ENCODE measurements at places on chromosomes 5 and 9.

DNA sequence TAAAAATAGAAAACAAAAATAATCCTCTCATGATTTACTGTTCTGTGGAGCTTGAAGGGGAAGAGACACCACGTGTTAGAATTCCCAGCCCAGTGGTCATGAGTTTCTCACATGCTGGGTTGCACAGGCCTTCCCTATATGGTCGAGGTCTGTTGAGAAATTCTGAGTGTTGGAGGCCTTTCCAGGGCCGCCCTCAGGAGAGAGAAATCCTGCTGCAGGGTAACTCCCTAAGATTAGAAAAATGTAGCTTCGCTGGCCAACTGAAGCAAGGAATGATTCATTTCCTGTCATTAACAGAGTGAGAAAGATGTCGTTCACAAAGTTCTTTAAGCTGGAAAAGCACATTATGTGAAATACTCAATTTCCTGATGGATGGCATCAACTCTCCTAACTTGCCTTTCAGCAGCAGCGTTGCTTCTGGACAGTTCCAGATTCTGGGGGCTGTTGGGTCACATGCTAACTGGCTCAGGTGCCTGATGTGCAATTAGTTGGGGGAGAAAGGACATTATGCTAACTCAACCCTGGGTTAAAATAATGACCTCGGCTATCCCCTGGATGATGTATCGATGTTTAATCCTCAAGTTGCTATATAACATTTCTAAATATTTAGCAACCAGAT lies 104.8 kb upstream of the CD180 start:
- no peak for DNase-seq

DNA sequence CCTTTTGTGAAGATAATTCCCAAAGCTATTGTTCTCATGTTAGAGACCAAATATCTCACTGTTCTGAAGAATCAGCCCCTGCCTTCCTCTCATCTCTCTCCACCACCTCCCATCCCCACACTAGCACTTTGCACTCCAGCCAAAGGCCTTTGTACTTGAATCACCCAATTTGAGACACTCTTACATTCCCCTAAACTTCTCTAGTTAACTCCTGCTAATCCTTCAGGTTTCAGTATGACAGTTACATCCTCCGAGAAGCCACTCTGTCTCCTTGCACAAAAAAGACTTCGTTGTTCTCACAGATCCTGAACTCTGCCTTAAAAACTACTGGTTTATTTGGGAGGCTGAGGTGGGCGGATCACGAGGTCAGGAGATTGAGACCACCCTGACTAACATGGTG lies 227.5 kb downstream of the PIK3R1 start:
- DNase-seq: no peak

DNA sequence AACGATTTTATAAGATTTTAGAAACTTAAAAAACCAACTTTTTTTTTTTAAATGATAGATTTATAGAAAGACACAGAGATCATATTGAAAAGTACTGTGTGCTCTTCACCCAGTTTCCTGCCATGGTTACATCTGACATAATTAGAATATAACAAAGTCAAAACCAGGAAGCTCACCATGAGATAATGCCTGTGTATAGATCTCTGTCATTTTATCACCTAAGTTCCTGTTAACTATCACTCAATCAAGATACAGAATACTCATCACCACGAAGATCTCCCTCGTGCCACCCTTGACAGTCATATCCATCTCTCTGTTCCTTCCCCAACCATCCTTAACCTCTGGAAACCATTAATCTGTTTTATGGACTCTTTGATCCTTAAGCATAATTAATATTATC lies 39.1 kb downstream of the POC5 start:
- no peak for DNase-seq

- peak; percentile 54 for DNase-seq
These were observed 189.0 kb downstream of the PALM2AKAP2 start for GRCh38 chr9:109969011-109969410.

GRCh38 chr5:50969151-50970031 lies 303.0 kb downstream of the PARP8 start:
- no peak for DNase-seq

DNA sequence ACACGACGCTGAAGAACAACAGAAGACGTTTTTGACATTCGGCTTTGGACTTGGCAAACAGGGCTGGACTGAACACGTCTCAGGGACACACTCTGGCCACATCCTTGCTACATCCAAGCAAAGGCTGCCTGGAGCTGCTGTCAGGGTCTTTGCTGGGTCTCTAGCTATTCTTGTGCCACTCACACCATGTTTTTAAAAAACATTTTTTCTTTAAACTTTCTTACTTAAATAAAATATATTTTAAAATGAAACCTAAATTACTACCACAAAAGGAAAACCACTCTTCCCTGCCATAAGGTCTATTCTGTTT lies 128.3 kb upstream of the PHYKPL start:
- no peak for DNase-seq

- peak; percentile 15 for DNase-seq
These were observed 971 bp downstream of the TMEM267 start for GRCh38 chr5:43482490-43483297.

DNA sequence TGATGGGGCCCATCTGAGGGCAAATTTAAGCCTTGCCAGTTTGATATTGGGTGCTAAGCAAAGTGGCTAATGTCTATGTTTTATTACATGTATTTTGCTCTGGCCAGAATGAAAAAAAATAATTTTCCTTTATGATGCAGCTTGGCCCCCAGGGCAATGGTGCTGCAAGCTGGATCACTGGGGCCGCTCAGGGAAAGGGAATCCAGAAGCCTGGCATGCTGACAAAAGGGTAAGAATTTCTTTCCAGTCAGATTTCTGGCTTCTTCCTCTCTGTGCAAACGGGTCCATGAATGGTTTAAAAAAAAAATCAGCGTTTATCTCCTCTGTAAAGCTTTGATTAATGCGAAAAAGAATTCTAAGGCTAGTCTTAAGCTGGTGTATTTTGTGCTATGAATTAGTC lies 138.4 kb downstream of the MAPKAP1 start:
- no peak for DNase-seq

DNA sequence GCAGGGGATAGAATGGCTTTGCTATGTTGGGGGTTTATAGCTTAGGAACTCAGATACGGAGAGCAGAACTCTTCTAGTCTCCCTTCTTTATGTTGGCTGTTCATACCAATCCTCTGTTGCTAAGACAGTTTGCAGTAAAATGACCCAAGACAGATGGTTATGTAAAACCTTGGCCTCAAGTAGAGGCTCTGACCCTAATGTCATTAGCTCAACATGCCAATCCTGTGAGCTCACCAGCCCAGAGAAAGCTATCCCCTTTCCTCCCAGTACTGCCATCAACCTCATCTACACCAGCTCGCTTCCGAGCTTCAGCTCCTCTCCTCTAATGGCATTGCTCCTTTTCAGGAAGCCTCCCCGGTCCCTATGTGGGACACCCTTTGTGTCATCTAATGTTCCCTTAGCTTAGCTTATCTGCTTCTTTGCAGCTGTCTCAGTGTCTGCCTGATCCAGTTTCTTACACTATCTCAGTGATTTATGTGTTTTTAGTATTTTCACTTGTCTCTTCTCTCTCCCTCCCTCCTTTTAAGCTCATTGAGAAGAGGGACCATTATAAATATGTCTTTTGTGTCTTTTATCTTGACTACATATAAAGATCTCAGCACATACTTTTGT lies 281.3 kb upstream of the CLINT1 start:
- no peak for DNase-seq

DNA sequence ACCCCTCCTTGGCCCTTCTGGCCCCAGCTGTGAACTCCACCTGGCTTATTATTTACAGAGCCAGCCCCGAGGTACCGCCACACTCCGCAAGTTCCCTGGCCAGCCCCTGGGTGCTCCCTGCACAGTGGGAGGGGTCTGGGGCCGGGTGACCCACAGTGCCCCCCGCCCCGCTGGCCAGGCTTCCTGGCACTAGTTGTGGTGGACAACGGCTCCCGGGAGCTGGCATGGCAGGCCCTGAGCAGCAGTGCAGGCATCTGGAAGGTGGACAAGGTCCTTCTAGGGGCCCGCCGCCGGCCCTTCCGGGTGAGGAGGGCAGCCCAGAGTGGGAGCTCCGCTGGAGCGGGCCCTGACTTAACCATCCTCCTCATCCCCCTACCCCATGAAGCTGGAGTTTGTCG lies 3.9 kb downstream of the MAMDC4 start:
- no peak for DNase-seq

- no peak for DNase-seq
These were observed 84.5 kb downstream of the FBXL7 start for GRCh38 chr5:15584528-15584927.

- DNase-seq: no peak
These were observed 25.2 kb downstream of the COL5A1 start for GRCh38 chr9:134666831-134667230.

DNA sequence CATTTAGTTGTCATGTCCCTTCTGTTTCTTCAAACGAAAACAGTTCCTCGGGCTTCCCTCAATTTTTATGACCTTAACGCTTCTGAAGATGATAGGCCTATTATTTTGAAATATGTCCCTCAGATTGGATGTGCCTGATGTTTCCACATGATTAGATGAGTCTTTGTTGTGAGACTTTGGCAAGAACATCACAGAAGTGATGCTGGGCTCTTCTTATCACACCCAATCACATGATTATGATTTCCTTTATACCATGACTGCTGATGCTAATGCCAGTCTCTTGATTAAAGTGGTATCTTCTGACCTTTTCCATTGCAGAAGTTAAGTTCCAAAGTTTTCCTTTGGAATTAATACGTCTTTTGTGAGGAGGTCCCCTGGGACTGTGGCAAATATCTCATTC lies 175.7 kb downstream of the SAXO1 start:
- no peak for DNase-seq

- no peak for DNase-seq
These were observed 622.1 kb downstream of the PSAT1 start for GRCh38 chr9:78918976-78919375.

DNA sequence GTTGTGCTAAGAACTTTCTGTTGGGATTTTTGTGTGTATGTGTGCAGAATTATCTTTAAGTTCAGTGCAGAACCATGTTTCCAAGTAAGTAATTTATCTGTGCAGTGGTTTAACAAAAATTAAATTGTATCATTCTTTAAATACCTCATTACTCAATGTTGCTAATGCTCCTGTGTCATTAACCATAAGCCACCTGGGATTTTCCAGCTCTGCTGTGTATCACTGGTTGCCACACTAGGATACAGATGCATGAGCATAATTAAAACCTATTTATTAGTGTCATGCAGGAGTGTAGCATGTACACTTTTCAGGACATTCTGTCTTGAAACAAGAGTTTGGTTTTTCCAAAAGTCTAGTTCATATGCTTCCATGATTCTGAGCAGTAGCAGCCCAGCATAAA lies 120.4 kb upstream of the PTGER4 start:
- no peak for DNase-seq

DNA sequence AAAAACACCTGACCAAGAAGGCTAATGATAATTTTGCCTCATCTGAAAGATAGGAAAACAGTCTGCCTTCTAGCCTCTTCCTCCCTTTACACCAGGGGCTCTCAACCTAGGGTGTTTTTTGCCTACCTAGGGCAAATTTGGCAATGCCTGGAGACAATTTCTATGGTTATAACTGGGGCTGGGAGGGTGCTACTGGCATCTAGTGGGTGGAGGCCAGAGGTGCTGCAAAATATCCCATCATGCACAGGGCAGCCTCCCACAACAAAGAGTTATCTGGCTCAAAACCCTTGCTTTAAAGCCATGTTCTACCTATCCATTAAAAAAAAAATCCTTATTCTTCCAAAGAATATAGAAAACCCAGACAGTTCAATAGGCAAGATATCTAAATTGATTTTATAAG lies 45.0 kb upstream of the NR3C1 start:
- DNase-seq: peak; percentile 13

- no peak for DNase-seq
These were observed 102.2 kb downstream of the MAP1B start for GRCh38 chr5:72209147-72210115.

GRCh38 chr5:147972076-147972840 lies 65.9 kb upstream of the C5orf46 start:
- DNase-seq: no peak

GRCh38 chr5:116885825-116886224 lies 311.2 kb upstream of the SEMA6A start:
- DNase-seq: no peak

GRCh38 chr5:179246227-179246626 lies 99.0 kb downstream of the ADAMTS2 start:
- DNase-seq: no peak

GRCh38 chr5:82375488-82376244 lies 97.5 kb upstream of the RPS23 start:
- DNase-seq: no peak

- no peak for DNase-seq
These were observed 53.9 kb downstream of the DPYSL3 start for GRCh38 chr5:147455822-147456450.

DNA sequence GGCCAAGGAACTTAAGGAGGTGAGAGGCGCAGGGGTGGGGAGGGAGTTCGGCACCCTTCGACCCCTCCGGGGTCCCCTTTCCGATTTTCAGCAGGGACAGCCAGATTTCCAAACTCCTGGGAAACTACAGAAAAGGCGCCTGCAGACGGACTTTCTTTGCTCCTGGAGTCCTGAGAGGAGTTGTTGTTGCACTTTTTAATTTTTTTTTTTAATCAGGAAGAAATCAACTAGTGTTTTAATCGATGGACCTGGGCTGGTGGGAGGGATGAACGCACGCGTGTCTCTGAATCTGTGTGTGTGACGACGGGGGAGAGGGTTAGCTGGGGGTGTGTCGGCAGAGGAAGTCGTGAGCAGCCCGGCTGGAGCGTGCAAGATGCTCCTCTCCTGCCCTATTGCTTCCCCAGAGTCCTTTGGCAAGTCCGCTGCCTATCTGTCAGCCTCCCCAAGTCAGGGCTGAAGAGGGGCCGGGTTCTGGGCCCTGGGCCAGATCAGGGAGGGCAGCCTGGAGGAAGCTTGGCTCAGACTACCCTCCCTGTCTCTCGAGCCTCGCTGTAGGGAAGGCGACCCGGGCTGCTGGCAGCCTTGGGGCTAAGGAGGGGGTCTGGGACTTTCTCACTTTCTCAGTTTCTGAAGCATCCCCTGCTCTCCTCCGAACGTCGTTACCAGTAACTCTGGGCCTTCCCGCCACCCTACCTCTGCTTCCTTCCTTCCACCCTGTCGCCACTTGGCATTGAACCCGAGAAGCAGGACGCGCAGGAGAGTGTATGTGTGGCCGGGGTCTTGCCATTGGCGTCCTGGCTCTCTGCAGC lies 731 bp downstream of the PRR16 start:
- DNase-seq: no peak

- DNase-seq: no peak
These were observed 677.7 kb upstream of the KLF4 start for GRCh38 chr9:108167136-108167900.

DNA sequence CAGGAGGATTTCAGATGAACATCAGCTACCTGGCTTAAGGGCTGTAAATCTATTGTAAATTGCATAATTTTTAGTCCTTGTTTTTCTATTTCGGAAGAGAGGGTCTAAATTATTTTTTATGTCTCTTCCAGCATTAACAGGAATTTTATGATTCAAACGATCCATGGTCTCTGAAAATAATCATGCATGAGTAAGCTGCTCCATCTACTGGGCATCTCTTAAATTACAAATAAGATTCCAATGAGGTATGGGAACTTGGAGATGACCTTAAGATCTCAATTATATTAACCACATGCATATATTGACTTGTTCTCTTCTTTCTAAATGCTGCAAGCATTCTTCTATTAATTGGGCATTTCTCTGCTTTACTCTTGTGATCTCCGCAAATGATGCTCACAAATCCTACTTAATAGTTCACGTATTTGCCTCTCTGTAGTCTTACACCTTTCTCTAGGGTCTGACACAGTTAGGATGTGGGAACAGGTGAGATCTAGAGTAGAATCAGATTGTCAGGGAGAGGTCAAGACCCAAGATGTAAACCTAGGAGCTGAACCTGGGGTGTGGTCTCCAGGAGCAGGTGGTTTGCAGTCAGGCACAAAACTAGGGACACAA lies 86.9 kb downstream of the NUDT12 start:
- peak; percentile 53 for DNase-seq

Data from Caco-2 (cell line).